ENCODE measurements at places on chromosomes 6 and 20. TPM values are rescaled to one million over a fixed set of nuclear protein-coding genes. Genes with fewer than 3 reads are reported as not detected.

- no peak within 1 kb of the TSS for H3K27ac ChIP-seq
- H3K36me3 ChIP-seq = no peaks in the 10 kb centered on the region
- no peak for DNase-seq
- peaks cover 47% of the 10 kb centered on the region for H3K27me3 ChIP-seq
These were observed at the start of gene SYNDIG1 for GRCh38 chr20:24469116-24469893. Gene SYNDIG1, plus strand, starts transcription at chr20:24469629. Its CDS starts 73,469 bp downstream, at chr20:24543098.

The SIRPB1 gene
- 2.0 TPM for total RNA-seq

The UBD gene
- 0.70 TPM for total RNA-seq

DNA sequence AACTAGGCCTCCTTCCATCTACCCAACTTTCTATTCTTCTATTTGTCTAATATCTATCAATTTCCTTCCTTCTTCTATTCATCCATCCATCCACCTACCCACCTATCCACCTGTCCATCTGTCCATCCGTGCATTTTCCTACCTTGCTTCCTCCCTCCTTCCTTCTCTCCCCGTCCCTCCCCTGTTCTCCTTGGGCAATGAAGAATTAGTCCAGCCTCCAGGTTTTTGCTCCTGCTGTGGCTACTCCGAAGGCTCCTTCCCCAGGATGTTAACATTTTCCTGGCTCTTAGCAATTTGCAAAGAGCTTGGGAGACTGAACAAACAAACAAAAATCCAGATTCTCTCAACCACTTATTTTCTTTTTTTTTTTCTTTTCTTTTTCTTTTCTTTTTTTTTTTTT is 81.6 kb downstream of the KCNB1 start:
- H3K4me3 ChIP-seq = no peak overlapping the region
- H3K4me1 ChIP-seq = no peaks in the 10 kb centered on the region
- no peak for DNase-seq
- H3K27me3 ChIP-seq = peaks cover 3% of the 10 kb centered on the region
- no peaks in the 10 kb centered on the region for H3K36me3 ChIP-seq

GRCh38 chr6:142341855-142342330 is 40.1 kb downstream of the ADGRG6 start:
- no peak for DNase-seq
- no peak overlapping the region for H3K4me3 ChIP-seq
- no peaks in the 10 kb centered on the region for H3K4me1 ChIP-seq
- H3K27ac ChIP-seq = no peak overlapping the region
- H3K36me3 ChIP-seq = no peaks in the 10 kb centered on the region

The PNPLA1 gene
- total RNA-seq = not detected

- H3K36me3 ChIP-seq = peaks cover 10% of the 10 kb centered on the region
- peak overlapping the region; percentile 100 for H3K27ac ChIP-seq
- DNase-seq = peak; percentile 68
- H3K4me1 ChIP-seq = peaks cover 38% of the 10 kb centered on the region
These were observed 1.7 kb downstream of the PHF10 start for GRCh38 chr6:169722362-169723199.

The TRIM15 gene
- 0.63 TPM for total RNA-seq

The PLCB1 gene
- total RNA-seq = 3.9 TPM

GRCh38 chr20:45111799-45112471 is 3.0 kb downstream of the WFDC5 start:
- H3K27me3 ChIP-seq = no peaks in the 10 kb centered on the region
- no peaks in the 10 kb centered on the region for H3K36me3 ChIP-seq
- H3K4me1 ChIP-seq = peaks cover 9% of the 10 kb centered on the region
- no peak overlapping the region for H3K4me3 ChIP-seq
- DNase-seq = peak; percentile 37

DNA sequence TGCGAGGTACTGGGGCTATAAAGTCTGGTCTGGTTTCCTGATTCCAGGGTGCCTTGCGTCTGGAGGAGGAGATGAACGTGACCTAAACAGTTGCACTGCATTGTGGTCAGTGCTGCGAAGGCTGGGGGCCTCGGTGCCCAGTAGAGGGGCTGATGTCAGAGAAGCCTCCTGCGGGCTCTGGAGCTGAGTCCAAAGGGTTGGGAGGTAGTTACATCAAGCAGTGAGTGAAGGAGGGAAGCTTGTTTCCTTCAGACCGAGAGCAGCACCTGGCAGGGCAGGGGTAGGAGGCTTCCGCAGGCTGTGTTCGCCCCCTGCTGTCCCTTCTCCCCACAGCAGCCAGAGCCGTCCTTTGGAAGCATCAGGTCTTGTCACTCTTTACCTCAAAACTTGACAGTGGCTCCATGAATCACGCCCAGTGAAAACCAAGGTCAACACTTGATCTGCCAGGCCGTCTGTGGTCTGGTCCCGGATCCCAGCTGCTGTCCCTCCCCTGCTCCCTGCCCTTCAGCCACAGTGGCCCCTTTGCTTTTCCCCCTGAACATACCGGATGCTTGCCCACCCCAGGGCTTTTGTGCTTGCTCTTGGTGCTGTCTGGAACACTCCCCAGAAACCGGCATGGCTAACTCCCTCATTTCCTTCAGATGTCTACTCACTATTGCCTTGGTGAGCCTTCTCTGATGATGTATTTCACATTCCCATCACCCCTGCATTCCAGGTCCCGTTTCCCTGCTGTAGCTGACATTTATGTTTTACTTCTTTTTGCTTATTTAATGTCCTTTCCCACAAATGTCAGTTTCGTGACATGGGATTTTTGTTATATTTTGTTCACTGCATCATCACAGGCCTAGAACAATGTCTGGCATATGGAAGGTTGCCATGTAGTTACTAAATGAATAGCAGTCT is 7.0 kb downstream of the DYNLRB1 start:
- DNase-seq = peak; percentile 67
- no peak overlapping the region for H3K4me3 ChIP-seq
- H3K27me3 ChIP-seq = no peaks in the 10 kb centered on the region

The SLC32A1 gene
- not detected for total RNA-seq

The PKIB gene
- 0.48 TPM for total RNA-seq

DNA sequence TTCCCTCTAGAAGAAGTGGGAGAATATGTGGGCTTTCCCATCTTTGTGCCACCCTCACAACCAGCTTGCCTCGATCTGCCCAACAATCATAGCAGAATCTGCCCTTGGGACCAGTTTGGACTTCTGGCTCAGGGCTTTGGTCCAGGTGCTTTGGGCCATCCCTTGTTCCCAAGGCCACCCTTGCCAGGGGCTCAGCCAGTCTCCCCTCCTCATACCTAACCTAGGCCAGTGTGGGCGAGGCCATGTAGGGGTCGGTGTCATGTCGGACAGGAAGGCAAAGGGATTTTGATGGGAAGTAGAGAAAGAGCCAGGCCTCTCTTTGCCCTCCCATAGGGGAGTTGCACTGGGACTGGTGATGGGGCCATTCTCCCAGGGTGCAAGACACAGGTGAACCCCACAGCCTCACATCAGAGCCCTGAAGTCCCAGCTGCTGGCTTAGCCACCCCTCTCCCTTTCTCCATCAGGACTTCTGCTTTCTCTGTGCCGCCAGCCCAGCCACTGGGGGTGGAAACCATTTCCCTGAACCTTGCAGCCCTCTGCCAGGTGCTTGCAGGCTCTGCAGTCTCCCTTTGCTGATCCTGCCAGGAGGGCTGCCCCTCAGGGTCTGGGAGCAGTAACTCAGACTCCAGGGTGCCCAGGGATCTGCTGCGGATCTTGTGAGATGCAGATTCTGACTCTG is 60.7 kb downstream of the SLC24A3 start:
- no peaks in the 10 kb centered on the region for H3K36me3 ChIP-seq
- H3K4me3 ChIP-seq = no peak overlapping the region
- H3K27me3 ChIP-seq = no peaks in the 10 kb centered on the region
- H3K4me1 ChIP-seq = no peaks in the 10 kb centered on the region

DNA sequence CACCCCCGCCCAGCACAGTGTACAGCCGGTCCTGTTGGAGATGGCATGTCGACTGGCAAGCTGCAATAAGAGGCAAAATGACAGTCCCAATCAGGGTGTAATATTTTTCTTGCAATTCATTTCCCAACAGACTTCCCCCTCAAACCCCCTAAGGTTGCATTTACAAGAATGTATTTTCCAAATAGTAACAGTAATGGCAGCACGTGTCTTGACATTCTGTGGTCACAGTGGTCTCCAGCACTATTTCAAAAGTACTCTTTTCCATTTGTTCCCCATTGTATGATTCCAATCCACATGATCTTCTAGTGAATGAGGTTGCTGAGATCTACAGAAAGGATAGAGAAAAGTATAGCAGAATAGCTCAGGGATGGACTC is 97.8 kb upstream of the CARMIL1 start:
- peaks cover 36% of the 10 kb centered on the region for H3K4me1 ChIP-seq
- no peaks in the 10 kb centered on the region for H3K27me3 ChIP-seq
- no peak overlapping the region for H3K4me3 ChIP-seq
- DNase-seq = no peak
- H3K36me3 ChIP-seq = no peaks in the 10 kb centered on the region

- H3K36me3 ChIP-seq = no peaks in the 10 kb centered on the region
- no peak overlapping the region for H3K27ac ChIP-seq
- H3K27me3 ChIP-seq = no peaks in the 10 kb centered on the region
- no peaks in the 10 kb centered on the region for H3K4me1 ChIP-seq
These were observed 315.9 kb upstream of the KCNQ5 start for GRCh38 chr6:72305971-72306370.

The TREM1 gene
- 0.27 TPM for total RNA-seq

The PRND gene
- not detected for total RNA-seq

- H3K27me3 ChIP-seq = no peaks in the 10 kb centered on the region
- H3K4me3 ChIP-seq = no peak overlapping the region
- no peak overlapping the region for H3K27ac ChIP-seq
- no peak for DNase-seq
- no peaks in the 10 kb centered on the region for H3K4me1 ChIP-seq
These were observed 263.1 kb downstream of the TBX18 start for GRCh38 chr6:84501315-84501714.

GRCh38 chr6:90062667-90063066 is 168.4 kb downstream of the GJA10 start:
- H3K4me3 ChIP-seq = no peak overlapping the region
- H3K27me3 ChIP-seq = no peaks in the 10 kb centered on the region
- peaks cover 37% of the 10 kb centered on the region for H3K4me1 ChIP-seq
- DNase-seq = no peak
- H3K36me3 ChIP-seq = peaks cover 40% of the 10 kb centered on the region

GRCh38 chr6:54525731-54526130 is 217.5 kb downstream of the TINAG start:
- no peak overlapping the region for H3K4me3 ChIP-seq
- no peak for DNase-seq
- no peaks in the 10 kb centered on the region for H3K27me3 ChIP-seq
- H3K36me3 ChIP-seq = no peaks in the 10 kb centered on the region
- H3K4me1 ChIP-seq = no peaks in the 10 kb centered on the region
- H3K27ac ChIP-seq = no peak overlapping the region

GRCh38 chr6:111565326-111566221 is 40.1 kb downstream of the TRAF3IP2 start:
- H3K4me3 ChIP-seq = no peak overlapping the region
- H3K36me3 ChIP-seq = peaks cover 62% of the 10 kb centered on the region
- H3K4me1 ChIP-seq = peaks cover 53% of the 10 kb centered on the region
- DNase-seq = peak; percentile 43
- H3K27ac ChIP-seq = peak overlapping the region; percentile 48

GRCh38 chr6:50381099-50381415 is 331.3 kb upstream of the DEFB112 start:
- H3K4me3 ChIP-seq = no peak overlapping the region
- H3K27ac ChIP-seq = no peak overlapping the region
- no peaks in the 10 kb centered on the region for H3K4me1 ChIP-seq
- H3K36me3 ChIP-seq = no peaks in the 10 kb centered on the region
- DNase-seq = no peak

DNA sequence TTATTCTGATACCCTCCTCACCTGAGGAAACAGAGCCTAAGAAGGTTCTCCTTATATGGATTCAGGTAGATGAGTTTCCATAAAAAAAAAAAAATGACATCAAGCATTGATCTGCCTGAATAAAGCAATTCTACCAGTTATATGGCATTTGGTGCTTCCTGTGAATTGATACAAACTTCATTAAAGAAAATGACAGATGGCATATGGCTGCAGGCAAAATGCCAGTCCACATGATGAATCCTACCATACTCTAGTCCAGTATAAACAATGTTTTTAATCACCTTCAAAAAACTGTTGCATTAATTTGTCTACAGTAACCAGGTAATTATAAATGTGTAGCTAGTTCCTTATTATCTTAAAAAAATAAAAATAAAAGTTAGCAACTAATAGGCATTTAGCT is 559.2 kb upstream of the FLRT3 start:
- DNase-seq = no peak
- no peak overlapping the region for H3K4me3 ChIP-seq
- no peak overlapping the region for H3K27ac ChIP-seq
- H3K36me3 ChIP-seq = no peaks in the 10 kb centered on the region
- H3K4me1 ChIP-seq = no peaks in the 10 kb centered on the region

The TRIM40 gene
- total RNA-seq = not detected

The FKBP1C gene
- total RNA-seq = 0.71 TPM

DNA sequence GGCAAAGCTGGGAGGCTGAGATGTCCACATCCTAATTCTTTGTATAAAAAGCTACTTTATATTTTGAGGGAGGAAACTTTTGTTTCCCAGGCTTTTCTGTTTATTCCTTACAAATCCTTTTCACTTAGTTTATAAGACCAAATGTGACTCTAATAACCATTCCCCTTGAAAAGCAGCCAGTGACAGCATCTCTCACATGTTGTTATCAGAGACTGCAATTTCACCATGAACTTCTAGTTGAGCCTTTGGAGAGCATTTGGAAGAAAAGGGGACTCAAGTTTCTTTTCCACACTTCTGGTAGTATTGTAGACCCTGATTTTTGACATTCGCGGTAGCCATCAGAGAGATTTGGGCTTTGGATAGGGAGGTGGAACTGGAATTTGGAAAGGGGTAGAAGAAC is 215.8 kb downstream of the RNF144B start:
- H3K27ac ChIP-seq = no peak overlapping the region
- DNase-seq = no peak
- no peaks in the 10 kb centered on the region for H3K4me1 ChIP-seq
- H3K27me3 ChIP-seq = peaks cover 7% of the 10 kb centered on the region
- H3K4me3 ChIP-seq = no peak overlapping the region

DNA sequence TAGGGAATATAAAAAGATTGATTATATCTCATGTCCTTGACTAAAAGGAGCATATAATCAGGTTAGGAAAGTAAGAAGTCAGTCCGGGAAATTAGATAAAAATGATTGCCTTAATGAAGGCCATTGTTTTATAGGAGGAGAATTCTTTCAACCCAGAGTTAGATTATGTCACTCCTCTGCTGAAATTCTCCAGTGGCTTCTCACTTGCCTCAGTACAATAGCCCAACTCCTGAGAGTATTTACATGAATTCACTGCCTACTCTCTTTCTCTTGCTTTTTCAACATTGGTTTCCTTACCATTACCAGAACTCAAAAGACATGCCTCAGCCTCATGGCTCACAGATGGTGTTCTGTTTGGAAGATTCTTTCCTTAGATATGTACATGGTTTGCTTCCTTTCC is 114.9 kb downstream of the EPHA7 start:
- H3K36me3 ChIP-seq = no peaks in the 10 kb centered on the region
- H3K27me3 ChIP-seq = no peaks in the 10 kb centered on the region

- DNase-seq = no peak
- H3K27me3 ChIP-seq = no peaks in the 10 kb centered on the region
- no peaks in the 10 kb centered on the region for H3K36me3 ChIP-seq
- H3K4me1 ChIP-seq = no peaks in the 10 kb centered on the region
- H3K27ac ChIP-seq = no peak overlapping the region
- H3K4me3 ChIP-seq = no peak overlapping the region
These were observed 167.9 kb downstream of the PLCB1 start for GRCh38 chr20:8299921-8300320.
